Stimulated activated CD4-positive, alpha-beta T cell treated with anti-CD3 and anti-CD28 coated beads, Interleukin-4, amount 100 ng/mL, for 4 hours (primary cell): ENCODE measurements at places on chromosomes 16 and 17.

- no peak for DNase-seq
These were observed 9.4 kb downstream of the BAHCC1 start for GRCh38 chr17:81404558-81405165.

- no peak for DNase-seq
These were observed 158.6 kb upstream of the ELAC2 start for GRCh38 chr17:13176436-13176835.

DNA sequence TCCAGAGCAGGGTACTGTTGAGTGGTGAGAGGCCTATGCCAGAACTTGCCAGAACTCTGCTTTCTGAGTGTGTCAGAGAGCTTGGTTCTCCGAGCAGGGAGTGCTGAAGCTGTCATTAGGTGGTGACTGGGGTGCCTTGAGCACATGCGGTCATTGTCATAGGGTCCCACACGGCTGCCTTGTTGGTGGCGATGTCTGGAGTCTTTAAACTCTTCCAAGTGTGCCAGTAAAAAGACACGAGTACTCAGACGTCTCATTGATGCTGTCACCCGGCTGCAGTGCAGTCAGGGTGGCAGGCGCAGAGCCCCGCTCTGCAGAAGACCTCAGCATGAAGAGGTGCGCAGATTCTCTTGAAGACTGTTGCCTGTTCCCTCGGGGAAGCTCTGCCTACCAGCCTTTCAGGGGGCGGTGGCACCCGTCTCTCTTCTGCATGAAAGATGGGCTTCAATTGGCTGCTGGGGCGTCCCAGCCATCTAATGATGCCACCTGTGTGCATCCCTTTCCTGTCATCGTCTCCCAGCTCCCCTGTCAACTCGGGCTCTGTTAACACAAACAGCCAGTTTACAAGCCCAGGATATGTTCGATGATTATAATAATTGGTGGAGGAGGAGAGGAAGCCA, 58.3 kb downstream of the NKD1 start:
- DNase-seq: no peak

GRCh38 chr17:43572368-43572980, 26.3 kb upstream of the ETV4 start:
- DNase-seq: no peak

GRCh38 chr16:88739139-88739976, 33.1 kb downstream of the CTU2 start:
- DNase-seq: no peak

GRCh38 chr17:30576326-30576861, 99.2 kb downstream of the GOSR1 start:
- DNase-seq: no peak
